Activated T-cell treated with anti-CD3 and anti-CD28 coated beads, Interleukin-2, amount 50 U/mL, for 48 hours (primary cell): ENCODE measurements at places on chromosomes 3 and 15.

- DNase-seq, result no peak
Observed at GRCh38 chr3:5055357-5056110, 66.6 kb upstream of the ARL8B start.

DNA sequence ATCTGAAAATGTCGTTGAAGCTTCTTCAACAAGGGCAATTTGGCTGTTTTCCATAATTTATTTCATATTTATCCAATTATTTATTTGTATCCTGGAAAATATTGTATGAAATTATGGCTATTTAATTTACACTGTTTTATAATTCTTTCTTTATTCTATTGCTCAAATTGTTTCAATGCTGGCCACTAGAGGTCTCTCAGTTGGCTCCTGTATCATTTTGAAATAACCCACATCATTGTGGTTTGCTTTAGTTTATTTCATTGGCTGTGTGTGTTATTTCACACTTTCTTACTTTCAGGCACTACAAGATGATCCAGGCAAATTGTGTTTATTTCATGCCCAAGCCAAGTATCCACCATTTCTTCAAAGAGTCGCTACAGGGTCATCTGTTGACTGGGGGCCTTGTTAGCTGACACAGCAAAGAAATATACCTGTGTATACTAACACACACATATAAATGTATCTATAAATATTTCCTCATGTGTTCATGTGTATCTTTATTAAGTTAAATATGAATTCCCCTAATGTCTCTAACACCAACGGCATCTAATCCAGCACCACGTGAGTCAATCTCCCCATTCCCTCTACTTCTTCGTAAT lies 86.2 kb downstream of the NPAP1 start:
- no peak for DNase-seq

DNA sequence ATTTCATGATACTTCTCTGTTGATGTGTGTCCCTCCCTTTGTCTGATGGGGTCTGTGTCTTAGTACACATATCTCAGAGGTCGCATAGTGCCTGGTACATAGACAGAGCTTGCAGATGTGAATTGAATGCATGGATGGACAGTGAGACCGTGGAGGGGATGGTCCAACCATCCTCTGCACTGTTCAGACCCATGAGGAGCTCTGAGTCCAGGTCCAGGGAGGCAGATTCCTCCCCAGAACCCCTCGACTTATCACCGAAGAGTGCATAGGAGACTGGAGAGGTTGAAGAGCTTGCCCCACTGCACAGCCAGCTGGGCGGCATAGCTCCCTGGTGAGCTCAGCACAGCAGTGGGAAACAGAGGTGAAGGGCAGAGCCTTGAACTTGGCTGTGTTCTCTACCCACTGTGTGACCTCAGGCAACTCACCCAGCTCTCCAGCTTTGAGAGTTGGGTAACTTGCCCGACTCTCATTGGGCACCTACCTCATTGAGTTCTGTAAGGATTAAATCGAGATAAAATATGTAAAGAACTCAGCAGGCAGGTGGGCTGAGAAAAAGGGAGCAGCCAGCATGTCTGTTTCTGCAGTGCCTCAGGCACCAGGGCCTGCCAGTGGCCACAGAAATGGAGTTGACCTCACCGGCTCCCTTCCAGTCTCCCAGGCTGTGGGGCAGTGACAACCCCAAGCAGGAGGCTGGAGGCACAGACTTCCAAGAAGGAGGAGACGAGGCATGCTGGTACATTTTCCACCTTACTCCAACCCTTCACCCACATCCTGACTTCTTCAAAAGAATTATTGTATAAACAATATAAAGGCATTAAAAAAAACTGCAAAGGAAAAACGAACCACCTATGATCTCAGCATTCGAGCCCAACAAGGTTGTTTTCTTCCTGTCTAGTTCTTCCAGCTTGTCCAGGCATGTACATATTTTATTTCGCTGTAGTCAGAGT lies 54.1 kb upstream of the TFRC start:
- no peak for DNase-seq

DNA sequence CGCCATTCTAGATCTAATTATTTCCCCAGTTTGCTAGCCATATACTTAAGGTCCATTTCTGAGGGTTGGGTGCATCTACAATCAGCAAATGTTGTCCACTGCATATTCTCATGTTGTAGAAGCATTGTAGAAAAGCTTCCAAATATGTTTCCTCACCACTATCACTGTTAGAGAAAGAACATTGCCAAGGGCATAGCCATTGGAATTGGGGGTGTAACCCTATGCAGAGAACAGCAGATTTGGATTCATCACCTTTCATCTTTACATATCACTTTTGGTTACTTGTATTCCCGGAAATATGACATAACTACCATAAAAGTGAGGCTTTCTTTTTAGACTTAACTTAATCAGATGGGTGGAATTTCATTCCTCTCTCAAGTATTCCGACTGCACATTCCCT lies 203.6 kb downstream of the LSAMP start:
- DNase-seq, result no peak

- DNase-seq, result no peak
Observed at GRCh38 chr15:100762289-100762688, 117.3 kb upstream of the ALDH1A3 start.

- DNase-seq, result no peak
Observed at GRCh38 chr3:114022145-114022802, 34.1 kb downstream of the CCDC191 start.

GRCh38 chr3:61667814-61668213 lies 106.4 kb downstream of the PTPRG start:
- no peak for DNase-seq
